ENCODE measurements at places on chromosomes 12 and 14.

DNA sequence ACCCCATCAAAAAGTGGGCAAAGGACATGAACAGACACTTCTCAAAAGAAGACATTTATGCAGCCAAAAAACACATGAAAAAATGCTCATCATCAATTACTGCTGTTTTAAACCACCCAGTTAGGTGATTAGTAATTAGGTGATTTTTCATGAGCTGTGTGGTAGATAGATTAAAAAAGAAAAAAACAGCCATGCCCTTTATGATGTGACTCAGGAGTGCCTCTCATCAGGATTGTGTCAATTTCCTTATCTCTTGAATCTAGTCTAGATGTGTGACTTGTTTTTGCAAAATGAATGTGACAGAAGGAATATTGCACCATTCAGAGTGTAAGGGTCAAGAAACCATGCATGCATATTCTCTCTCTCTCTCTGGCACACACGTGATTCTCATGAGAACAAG, 5.7 kb downstream of the OR10A7 start:
- DNase-seq: no peak

GRCh38 chr12:94726236-94726835, 76.0 kb upstream of the TMCC3 start:
- DNase-seq: no peak

DNA sequence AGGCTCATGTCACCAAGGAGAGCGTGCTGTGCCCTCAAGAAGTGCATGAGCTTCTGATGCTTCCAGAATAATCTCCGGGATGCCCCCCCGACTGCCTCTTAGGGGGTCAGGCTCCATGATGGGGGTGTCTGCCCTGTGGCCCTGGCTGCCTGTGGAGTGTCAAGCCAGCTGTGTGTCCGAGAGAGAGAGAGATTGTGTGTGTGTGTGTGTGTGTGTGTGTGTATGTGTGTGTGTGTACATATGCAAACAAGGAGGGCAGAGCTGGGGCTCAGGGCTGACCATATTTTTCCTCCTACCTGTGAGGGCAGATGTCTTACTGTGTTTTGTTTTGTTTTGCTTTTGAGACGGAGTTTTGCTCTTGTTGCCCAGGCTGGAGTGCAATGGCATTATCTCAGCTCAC, 5.6 kb upstream of the ALDH2 start:
- DNase-seq: no peak

GRCh38 chr12:83893101-83893500, 1019.5 kb downstream of the SLC6A15 start:
- DNase-seq: no peak

GRCh38 chr12:53596920-53597363, 29.2 kb downstream of the ATF7 start:
- no peak for DNase-seq

- no peak for DNase-seq
Observed at GRCh38 chr12:47709671-47710070, 3.8 kb upstream of the RPAP3 start.

- DNase-seq: no peak
Observed at GRCh38 chr14:76500480-76500879, 124.5 kb downstream of the ESRRB start.

- DNase-seq: no peak
Observed at GRCh38 chr12:124592050-124592449, 24.6 kb upstream of the NCOR2 start.

DNA sequence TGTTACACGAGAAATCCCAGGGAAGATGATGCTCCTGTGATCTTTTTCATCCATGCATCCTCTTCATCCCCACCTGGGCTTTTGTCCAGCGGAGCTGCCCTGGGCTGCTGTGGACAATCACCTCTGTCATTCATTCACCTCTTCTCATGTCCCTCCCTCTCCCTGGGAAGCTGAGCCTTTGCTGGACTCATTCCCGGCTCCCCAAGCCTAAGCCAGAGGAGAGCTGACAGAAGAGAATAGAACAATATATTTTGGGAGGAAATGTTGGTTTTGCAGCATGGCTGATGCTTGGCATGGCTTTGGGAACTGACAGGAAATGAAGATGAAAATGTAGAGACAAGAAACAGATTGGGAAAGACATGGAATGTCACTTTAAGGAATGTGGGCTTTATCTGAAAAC, 177.4 kb downstream of the DICER1 start:
- no peak for DNase-seq

DNA sequence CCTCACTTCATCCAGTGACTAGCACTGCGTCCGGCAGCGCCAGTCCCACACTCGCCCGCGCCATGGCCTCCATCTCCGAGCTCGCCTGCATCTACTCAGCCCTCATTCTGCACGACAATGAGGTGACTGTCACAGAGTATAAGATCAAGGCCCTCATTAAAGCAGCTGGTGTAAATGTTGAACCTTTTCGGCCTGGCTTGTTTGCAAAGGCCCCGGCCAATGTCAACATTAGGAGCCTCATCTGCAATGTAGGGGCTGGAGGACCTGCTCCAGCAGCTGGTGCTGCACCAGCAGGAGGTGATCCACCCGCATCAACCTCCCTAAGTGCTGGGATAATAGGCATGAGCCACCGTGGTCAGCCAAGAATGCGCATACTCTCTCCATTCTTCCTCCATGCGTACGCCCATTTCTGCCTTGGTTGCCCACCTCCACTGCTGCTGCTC, 59.9 kb downstream of the IRF2BPL start:
- DNase-seq: no peak

GRCh38 chr14:76133103-76133502, 18.6 kb upstream of the GPATCH2L start:
- no peak for DNase-seq

GRCh38 chr12:50824914-50825313, 17.8 kb upstream of the TMPRSS12 start:
- DNase-seq: no peak

- no peak for DNase-seq
Observed at GRCh38 chr12:18922851-18923250, 184.9 kb downstream of the CAPZA3 start.

- no peak for DNase-seq
Observed at GRCh38 chr12:117118838-117119591, 19.8 kb upstream of the TESC start.

DNA sequence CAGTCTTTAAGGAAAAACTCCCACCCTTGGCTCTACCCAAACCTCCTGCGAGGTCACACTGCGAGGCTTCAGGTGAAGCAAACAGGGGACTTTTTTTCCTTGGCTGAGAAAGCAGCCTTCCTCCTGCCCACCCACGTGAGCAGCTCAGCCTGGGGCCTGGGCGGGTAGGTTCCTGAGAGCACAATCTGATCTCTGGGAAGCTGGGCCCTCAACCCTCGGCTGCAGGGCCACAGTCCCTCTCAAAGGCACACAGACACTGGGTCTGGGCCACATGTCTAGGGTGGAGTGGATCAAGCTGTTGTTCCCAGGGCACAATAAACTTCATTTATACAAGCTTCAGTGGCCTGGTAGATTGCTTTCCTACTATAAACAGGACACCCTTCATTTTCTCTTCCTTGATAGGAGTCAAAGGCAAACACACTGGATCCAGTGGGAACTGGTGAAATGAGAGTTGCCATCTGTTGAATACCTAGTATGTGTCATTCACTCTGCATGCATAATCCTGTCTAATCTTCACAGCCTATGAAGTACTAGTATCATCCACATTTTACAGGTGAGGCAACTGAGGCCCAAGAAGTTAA, 41.3 kb upstream of the PNMA1 start:
- no peak for DNase-seq

DNA sequence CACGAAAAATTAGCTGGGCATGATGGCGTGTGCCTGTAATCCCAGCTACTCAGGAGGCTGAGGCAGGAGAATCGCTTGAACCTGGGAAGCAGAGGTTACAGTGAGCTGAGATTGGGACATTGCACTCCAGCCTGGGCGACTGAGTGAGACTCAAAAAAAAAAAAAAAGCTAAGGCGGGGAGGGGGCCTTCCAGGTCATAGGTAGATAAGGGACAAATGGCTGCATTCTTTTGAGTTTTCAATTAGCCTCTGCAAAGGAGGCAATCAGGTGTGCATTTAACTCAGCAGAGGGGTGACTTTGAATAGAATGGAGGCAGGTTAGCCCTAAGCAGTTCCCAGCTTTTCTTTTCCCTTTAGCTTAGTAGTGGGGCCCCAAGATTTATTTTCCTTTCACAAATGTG, 743 bp upstream of the AACS start:
- no peak for DNase-seq

- no peak for DNase-seq
Observed at GRCh38 chr14:89845346-89845745, 109.2 kb downstream of the EFCAB11 start.

GRCh38 chr12:117159674-117160073, 30.6 kb downstream of the FBXO21 start:
- no peak for DNase-seq

GRCh38 chr14:37864128-37864527, 268.7 kb downstream of the TTC6 start:
- DNase-seq: no peak

DNA sequence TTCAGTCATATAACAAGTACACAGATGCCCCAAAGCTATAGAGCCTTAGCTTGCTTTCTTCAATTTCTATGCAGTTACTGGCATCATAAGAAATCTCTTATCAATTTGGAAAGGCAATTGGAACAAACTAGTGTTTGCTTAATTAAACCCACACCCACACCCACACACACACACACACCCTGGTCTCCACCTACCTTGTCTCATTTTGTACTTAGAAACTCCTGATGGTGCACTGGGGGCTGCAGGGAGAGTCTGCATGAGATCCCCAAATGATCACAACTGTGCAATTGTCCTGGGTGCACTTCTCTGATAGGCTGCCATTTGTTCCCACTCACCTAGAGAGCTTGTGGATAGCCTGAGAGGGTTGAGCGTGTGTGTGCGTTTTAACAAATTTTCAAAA, 40.5 kb upstream of the PTCSC3 start:
- no peak for DNase-seq

DNA sequence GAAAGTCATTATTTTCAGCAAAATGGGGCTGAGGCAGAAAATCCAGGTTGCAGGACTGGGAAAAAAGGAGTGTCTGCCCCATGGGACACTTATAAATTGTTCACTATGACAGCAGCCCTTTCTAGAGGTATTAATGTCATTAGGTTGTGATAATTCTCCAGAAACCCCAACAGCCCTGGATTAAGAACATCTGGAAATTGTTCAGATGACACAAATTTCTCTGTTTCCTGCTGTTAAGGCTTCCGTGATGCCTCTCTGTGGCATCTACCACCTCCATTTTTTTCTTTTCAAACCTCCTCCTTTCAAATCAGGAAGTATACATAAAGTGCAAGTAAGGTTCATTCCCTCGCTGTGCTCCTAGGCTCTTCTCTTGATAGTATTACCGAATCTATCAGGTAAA, 25.6 kb downstream of the EGLN3 start:
- DNase-seq: no peak

GRCh38 chr12:113273053-113273725, 51.9 kb downstream of the TPCN1 start:
- no peak for DNase-seq

DNA sequence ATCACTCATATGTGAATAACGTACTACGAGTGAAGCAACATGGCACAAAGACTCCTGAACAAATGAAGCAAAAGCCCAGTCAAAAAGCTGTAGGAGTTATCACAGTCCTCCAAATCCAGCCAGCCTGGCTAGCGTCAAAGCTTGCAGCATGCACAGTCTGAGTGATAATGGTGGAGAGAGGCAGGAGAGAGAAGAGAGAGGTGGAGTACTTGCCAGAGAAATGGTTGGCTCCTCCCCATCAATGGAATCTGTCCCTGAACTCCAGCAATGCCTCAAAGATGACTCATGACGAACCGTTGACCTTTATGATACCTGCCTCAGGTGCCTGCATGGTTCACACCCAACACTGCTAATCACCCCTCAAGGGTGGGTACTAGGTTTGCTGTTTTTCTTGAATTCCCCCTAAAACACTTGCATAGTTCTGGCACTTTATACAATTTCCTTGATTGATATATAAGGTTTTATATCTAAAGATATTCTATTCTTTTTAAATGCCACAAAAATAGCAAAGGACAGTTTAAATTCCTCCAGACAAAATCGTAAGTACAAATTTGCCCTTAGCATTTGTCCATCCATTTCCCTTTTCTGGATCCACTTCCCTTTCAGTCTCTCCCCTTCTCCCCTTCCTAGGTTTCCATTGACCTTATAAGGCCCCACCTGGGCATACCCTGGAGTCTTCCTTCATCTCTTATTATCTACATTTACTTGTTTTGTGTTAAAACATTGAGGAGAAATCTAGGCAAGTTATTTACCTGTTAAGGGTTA, 10.2 kb downstream of the ARHGDIB start:
- DNase-seq: no peak

DNA sequence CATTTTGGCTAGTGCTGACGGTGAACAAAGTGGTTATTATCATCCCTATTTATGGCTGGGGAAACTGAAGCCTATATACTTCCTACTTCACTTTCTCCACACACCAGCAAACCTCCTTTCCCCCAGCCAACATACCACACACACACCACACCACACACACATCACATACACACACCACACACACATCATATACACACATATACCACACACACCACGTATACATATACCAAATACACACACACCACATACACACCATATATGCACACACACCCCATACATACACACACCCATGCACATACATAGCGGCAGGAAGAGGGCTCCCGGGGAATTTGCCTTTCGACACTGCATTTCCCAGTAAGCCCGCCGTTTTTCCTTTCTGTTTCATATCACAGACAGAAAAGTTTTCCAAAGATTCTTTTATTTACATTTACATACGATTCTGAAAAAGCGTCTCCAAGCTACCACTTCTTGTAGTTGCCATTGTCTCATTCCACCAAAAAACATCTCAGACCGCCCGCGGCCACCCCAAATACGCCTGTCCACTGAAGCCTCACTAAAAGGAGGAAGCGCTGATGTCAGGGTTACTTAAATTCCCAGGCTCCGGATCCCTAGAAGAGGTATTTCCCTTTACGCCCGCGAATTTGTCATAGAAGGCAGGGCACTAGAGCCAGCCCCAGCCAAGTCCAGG, 823 bp upstream of the RAB5B start:
- no peak for DNase-seq

GRCh38 chr12:121705514-121705913, 7.0 kb upstream of the TMEM120B start:
- DNase-seq: no peak

- DNase-seq: no peak
Observed at GRCh38 chr14:101239065-101239464, 322.2 kb upstream of the DIO3 start.

DNA sequence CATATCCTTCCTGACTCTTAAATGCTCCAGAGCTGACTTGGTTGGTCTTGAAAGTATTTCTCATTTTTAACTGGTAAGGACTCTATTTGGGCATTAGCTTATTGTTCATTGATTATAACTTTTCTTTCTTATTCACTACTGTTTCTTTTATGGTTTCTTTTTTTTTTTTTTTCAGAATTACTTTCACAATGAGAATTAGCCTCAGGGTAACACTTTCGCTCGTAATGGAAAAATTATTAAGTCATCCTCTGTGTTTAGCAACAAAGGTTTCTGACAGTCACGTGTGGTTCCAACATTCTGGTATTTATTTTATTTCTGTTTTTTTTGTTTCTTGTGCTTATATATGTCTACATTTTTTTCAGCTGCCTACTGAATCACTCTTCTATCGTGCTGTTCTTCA, 80.0 kb downstream of the METTL25 start:
- DNase-seq: no peak
